ENCODE measurements at places on chromosomes 1 and 21.

DNA sequence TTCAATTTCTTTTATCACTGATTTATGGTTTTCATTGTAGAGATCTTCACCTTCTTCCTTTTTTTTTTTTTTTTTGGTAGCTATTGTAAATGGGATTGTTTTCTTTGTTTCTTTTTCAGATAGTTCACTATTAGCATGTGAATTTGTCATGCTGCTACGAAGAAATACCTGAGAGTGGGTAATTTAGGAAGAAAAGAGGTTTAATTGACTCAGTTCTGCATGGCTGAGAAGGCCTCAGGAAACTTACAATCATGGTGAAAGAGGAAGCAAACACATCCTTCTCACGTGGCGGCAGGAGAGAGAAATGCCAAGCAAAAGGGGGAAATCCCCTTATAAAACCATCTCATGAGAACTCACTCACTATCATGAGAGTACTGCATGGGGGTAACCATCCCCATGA, 66.4 kb downstream of the DAB1 start:
- H3K4me1 ChIP-seq, result no peaks in the 10 kb centered on the region
- no peaks in the 10 kb centered on the region for H3K36me3 ChIP-seq
- no peaks in the 10 kb centered on the region for H3K27me3 ChIP-seq
- H3K4me3 ChIP-seq, result no peak overlapping the region

DNA sequence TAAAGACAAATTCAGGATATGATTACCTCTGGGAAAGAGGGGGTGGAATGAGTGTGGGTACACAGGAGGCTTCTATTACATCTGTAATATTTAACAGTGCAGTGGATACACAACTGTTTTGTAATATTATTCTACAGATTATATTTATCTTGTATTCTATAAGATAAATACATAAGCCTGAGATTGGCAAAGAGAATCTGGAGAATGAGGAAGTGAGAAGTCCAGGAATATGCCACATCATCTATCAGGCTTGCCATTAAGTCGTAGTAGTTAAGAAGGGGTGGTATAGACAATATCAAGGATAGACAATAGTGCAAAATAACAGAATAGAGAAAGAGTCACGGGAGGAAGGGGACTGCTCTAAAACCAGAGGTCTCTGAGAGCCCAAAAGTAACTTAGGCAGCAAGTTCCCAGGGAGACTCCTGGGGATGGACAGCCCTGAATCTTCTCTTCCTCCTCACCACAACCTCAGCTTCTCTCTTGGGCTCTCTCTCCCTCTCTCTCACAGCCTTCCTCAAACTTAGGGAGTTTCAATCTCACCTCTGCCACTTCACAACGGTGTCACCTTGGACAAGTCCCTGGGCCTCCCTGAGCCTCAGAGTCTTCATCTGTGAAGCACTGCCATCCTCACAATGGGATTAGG, 14.0 kb upstream of the PTAFR start:
- no peak for DNase-seq
- no peaks in the 10 kb centered on the region for H3K27me3 ChIP-seq
- no peaks in the 10 kb centered on the region for H3K36me3 ChIP-seq
- H3K27ac ChIP-seq, result no peak overlapping the region
- no peak overlapping the region for H3K4me3 ChIP-seq

- H3K4me1 ChIP-seq, result peaks cover 21% of the 10 kb centered on the region
- peak overlapping the region; percentile 77 for H3K27ac ChIP-seq
- peak; percentile 18 for DNase-seq
- peak overlapping the region; percentile 90 for H3K4me3 ChIP-seq
- H3K27me3 ChIP-seq, result no peaks in the 10 kb centered on the region
These were observed 1.1 kb upstream of the YBX1 start for GRCh38 chr1:42680921-42681683.

DNA sequence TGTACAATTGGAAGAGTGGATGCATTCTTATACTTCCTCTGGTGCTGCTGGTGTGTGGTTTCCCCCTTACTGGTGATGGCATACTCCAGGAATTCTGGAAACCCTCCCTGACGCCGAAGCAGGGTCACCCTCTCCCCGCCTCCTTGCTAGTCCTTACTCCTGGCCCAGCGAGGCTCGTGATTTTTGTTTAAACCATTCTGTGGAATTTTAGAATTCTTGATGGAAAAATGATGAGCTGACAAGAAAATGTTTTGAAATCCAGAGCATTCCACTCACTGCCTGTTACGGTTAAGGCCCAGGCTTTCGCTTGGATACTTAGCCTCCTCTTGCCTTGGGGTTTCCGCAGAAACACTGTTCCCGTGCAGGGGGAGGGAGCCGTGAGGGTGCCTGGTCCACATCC, 41.1 kb downstream of the IL6R start:
- H3K27me3 ChIP-seq, result peaks cover 6% of the 10 kb centered on the region
- peak; percentile 93 for DNase-seq
- peak overlapping the region; percentile 27 for H3K27ac ChIP-seq
- H3K36me3 ChIP-seq, result no peaks in the 10 kb centered on the region
- H3K4me3 ChIP-seq, result no peak overlapping the region

DNA sequence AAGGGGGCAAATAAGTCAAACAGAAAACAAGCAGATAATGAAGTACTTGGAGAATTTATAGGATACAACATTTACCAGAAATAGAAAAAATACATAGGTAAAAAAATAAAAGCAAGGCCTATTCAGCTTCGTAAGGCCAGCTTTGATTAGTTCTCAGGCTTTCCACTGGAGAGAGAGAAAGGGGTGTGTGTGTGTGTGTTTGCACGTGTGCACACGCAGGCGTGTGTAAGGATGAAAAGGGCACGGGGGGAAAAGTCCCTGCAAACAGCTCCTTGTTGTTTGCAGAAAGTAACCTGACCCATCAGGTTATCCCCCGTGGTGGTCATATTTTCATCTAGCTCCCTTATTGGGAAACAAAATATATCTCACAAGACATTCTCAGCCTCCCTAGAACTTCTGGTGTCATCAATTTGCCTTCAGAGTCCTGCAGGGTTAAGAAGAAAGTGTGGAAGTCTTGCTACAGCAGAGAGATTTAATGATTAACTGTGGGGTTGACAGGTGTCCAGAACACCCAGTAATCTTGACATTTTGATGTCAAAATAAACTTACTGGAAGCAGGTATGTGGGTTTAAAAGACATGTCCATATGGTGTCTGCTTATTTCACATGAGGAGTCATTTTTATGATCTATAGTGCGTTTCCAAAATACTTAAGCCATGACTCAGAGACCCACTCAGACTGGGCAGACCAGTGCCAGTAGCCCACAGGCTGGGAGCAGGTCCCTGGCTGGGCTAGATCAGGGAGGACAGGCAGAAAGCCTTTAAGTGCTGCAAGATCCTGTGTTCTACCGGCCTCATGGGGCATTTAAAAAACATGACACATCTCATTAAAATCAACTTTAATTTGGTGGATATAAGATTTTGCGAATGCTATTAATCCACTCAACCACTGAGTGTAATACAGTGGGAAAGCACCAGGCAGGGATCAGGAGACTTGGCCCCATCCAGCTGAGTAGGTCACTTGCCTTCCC, 487.6 kb upstream of the CAMK1G start:
- H3K27ac ChIP-seq, result no peak overlapping the region
- no peak overlapping the region for H3K4me3 ChIP-seq
- H3K27me3 ChIP-seq, result no peaks in the 10 kb centered on the region
- peaks cover 11% of the 10 kb centered on the region for H3K4me1 ChIP-seq

DNA sequence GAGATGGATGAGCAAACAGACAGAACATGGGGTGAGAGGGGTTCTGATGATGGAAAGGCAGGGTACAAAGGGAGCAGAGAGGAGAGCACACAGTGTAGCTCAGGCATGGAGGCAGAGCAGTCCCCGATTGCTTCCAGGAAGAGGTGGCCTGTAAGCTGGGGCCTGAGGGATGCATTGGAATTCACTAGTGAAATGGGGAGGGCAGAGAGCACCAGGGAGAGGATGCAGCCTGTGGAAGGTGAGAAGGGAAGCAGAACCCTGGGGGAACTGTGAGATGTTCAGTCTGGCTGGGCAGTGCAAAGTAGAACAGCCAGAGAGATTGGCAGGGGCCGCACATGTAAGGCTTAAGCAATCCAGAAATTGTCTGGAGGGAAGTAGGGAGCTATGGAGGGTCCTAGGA, 12.2 kb downstream of the ZNF362 start:
- no peaks in the 10 kb centered on the region for H3K4me1 ChIP-seq
- no peak overlapping the region for H3K27ac ChIP-seq
- no peak for DNase-seq
- no peaks in the 10 kb centered on the region for H3K36me3 ChIP-seq
- H3K4me3 ChIP-seq, result no peak overlapping the region

GRCh38 chr1:163444665-163445064, 122.9 kb downstream of the NUF2 start:
- no peak overlapping the region for H3K27ac ChIP-seq
- no peaks in the 10 kb centered on the region for H3K4me1 ChIP-seq
- H3K27me3 ChIP-seq, result no peaks in the 10 kb centered on the region
- no peak for DNase-seq

GRCh38 chr1:94595658-94596057, 54.1 kb upstream of the F3 start:
- no peak overlapping the region for H3K4me3 ChIP-seq
- no peaks in the 10 kb centered on the region for H3K27me3 ChIP-seq
- no peak overlapping the region for H3K27ac ChIP-seq
- H3K36me3 ChIP-seq, result no peaks in the 10 kb centered on the region

GRCh38 chr1:226551299-226551698, 2.7 kb downstream of the STUM start:
- H3K36me3 ChIP-seq, result no peaks in the 10 kb centered on the region
- H3K27ac ChIP-seq, result no peak overlapping the region
- DNase-seq, result no peak
- H3K27me3 ChIP-seq, result peaks cover 47% of the 10 kb centered on the region
- no peak overlapping the region for H3K4me3 ChIP-seq
- H3K4me1 ChIP-seq, result peaks cover 3% of the 10 kb centered on the region

- no peak for DNase-seq
- no peaks in the 10 kb centered on the region for H3K27me3 ChIP-seq
- peak overlapping the region; percentile 85 for H3K27ac ChIP-seq
- H3K36me3 ChIP-seq, result peaks cover 3% of the 10 kb centered on the region
- H3K4me1 ChIP-seq, result peaks cover 25% of the 10 kb centered on the region
- H3K4me3 ChIP-seq, result peak overlapping the region; percentile 89
These were observed 282 bp upstream of the SOD1 start for GRCh38 chr21:31659286-31659535.

DNA sequence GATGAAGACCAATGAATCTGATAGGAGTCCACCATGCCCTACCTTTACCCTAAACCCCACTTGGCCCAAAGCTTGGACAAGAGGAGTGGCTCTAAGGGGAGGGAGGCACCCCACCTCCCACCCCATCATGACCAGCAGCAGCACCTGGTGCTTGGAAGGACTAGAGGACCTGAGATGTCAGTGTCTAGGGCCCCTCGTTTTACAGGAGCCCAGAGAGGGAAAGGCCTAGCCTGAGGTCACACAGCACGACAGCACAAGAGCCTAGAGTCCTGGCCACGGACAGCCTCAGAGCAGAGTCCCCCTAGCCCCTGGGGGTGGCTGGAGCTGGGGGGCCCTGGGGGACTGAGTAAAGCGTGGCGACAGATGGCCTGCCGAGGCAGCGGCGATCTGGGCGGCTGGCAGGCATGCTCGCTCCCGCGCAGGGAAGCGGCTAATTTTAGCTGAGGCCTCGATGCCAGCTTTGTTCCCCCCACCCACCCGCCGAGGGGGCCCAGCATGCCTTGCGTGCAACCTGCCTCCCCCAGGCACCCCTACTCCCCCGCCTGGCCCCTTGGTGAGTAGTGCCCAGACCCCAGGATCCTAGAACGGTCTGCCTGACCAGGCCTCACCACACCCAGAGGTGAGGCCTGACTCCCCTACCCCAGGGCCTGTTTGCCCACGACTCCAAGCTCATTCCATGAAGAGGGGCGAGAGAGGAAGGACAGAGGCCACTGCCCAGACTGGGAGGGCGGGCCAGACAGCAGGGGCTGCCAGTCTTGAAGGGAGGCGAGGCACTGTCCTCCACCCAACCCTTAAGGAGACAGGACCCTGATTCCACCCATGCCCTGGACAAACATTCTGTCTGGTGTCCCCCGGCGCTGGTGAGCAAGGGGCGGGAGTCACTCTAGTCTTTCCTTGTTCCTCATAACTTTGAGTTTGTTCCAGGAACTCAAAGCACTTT, 39.0 kb downstream of the AHDC1 start:
- H3K4me1 ChIP-seq, result peaks cover 40% of the 10 kb centered on the region
- no peaks in the 10 kb centered on the region for H3K36me3 ChIP-seq
- H3K27me3 ChIP-seq, result no peaks in the 10 kb centered on the region
- DNase-seq, result no peak
- H3K4me3 ChIP-seq, result no peak overlapping the region
